ENCODE measurements at places on chromosomes 1 and 21. TPM values are rescaled to one million over a fixed set of nuclear protein-coding genes. Genes with fewer than 3 reads are reported as not detected.

The RXFP4 gene
- not detected for total RNA-seq

The FAM151A gene
- total RNA-seq = not detected

The KRTAP6-2 gene
- not detected for total RNA-seq

The HSF2BP gene
- total RNA-seq = 0.42 TPM

The POU2F1 gene
- 47.5 TPM for total RNA-seq

The VAV3 gene
- 41.1 TPM for total RNA-seq

The ASCL5 gene
- not detected for total RNA-seq

The BATF3 gene
- 1.4 TPM for total RNA-seq

The SELL gene
- total RNA-seq = 337 TPM
